Psoas muscle (tissue), 8 donors: ENCODE measurements at places on chromosomes 5 and 9. TPM values are rescaled to one million over a fixed set of nuclear protein-coding genes. Genes with fewer than 3 reads are reported as not detected.

- DNase-seq: no peak
Measured at GRCh38 chr9:86867804-86868313, 79.4 kb downstream of the GAS1 start.

DNA sequence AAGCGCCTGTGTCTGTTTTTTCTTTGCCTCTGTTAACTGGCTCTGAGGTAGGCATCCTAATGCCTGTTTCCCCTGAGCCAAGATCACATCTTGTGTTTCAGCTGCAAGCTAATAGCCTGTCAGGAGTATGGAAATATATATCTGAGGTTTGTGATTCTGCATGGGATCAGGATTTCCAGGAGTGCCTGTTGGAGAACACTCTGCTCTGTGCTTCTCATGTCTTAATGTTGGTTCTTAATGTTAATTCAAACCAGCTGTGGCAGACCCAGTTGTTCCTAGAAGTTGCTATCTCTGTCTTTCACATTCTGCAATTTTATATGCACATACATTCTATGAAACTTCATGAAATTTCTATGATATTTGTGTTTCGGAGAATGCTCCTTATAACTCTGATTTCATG, 72.1 kb downstream of the PGM5 start:
- DNase-seq: no peak

The OR1J4 gene
- not detected for total RNA-seq

The OTULIN gene
- 17.0 TPM for total RNA-seq

DNA sequence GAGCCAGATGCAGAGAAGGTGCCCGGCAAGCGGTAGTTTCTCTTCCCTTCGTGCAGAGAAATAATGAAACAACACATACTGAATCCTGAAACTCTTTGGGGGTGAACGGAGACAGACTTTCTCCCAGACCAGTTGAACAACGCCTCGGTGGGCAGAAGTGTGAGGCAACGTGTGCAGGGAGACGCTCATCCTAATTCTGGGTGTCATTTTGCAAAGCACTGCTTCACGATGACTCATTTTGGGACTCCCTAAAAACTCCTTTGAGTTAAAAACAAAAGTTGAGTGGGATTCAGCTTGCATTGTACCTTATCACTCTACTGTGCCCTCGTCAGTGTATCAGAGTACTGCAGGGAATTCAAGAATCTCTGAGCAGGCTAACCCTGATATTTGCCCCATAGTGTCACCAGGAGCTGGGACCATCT, 3.5 kb upstream of the NEK6 start:
- no peak for DNase-seq

- no peak for DNase-seq
Measured at GRCh38 chr5:23389291-23390101, 117.9 kb upstream of the PRDM9 start.

The CNTNAP3B gene
- total RNA-seq: 1.3 TPM

GRCh38 chr5:43000111-43000840, 39.8 kb downstream of the ANXA2R start:
- no peak for DNase-seq

DNA sequence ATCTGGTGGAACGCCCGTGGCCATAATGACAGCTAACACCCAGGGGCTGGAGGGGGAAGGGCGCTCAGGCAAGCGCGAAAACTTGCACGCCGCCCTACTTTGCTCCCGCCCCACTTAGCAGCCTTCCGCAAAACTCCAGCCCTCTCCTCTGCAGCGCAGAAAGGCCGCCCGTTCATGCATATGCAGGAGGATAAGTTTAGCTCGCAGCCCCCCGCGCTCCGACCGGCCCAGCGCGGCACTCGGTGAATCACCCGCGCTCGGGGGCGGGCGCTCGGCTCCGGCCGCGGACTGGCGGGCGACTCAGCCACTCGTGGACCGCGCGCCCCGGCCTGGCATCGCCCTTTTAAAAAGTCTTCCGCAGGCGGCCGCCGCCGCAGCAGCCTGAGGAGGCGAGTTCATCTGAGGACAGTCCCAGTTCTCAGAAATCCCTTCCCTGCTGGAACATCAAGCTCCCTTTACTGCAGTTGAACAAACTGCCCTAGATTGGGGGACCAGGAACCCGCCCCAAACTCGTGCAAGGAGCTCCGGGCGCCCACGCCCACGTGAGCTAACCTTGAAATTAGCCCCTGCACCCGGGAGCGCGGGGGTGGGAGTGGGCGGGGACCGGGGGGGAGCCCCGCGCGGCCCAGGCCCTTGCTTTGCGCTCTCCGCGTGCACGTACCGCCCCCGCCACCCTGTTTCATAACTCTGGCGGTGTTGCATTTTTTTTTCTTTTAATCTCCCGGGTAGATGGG, 4.5 kb upstream of the KLF9 start:
- peak; percentile 99 for DNase-seq

The UNC5A gene
- 0.10 TPM for total RNA-seq

DNA sequence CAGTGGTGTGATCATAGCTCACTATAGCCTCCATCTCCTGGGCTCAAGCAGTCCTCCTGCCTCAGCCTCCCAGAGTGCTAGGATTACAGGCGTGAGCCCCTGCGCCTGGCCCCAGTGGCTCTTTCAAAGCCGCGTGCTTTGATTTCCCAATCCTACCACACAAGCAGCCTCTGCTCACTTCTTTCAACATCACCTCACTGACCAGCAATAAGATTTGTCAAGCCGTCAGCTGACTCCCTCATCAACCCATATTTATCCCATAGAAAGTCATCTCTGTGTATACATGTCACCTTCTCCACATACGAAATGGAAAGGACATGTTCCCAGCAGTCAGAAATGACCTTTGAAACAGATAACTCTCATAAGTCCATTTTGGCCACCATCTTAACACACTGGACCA, 26.0 kb downstream of the SLC31A2 start:
- DNase-seq: no peak

The RLN2 gene
- total RNA-seq: not detected

GRCh38 chr5:137273511-137273910, 225.6 kb downstream of the SPOCK1 start:
- no peak for DNase-seq

GRCh38 chr9:129247285-129248153, 69.5 kb upstream of the IER5L start:
- peak; percentile 24 for DNase-seq

The HRH2 gene
- total RNA-seq: 7.0 TPM

DNA sequence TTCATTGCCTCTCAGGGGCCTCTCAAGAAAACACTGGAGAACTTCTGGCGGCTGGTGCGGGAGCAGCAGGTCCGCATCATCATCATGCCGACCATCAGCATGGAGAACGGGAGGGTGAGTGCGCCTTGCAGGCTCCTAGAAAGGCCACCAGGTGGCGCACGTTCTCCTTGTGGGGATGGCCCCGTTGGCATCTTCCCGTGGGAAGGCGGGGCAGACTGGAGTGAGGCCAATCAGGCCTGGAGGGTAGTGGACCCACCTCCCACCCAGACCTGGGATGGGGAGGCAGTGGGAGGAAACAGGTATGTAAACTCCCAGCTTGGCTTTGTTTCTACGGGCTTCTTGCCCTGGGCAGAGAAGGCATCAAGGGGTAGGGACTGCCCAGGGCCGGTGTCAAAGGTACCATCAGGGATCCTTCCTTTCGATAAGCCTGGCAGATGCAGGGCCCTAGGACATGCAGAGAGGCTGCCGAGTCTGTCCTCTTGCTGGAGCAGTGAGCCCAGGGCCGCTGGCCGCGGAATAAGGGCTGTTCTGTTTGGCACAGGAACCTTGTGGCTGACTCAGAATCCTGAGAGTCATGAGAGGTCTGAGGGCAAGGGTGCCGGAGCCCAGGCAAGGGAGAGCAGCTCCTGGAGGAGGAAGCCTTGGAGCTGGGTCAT, 18.9 kb upstream of the SPTLC1 start:
- DNase-seq: peak; percentile 74

DNA sequence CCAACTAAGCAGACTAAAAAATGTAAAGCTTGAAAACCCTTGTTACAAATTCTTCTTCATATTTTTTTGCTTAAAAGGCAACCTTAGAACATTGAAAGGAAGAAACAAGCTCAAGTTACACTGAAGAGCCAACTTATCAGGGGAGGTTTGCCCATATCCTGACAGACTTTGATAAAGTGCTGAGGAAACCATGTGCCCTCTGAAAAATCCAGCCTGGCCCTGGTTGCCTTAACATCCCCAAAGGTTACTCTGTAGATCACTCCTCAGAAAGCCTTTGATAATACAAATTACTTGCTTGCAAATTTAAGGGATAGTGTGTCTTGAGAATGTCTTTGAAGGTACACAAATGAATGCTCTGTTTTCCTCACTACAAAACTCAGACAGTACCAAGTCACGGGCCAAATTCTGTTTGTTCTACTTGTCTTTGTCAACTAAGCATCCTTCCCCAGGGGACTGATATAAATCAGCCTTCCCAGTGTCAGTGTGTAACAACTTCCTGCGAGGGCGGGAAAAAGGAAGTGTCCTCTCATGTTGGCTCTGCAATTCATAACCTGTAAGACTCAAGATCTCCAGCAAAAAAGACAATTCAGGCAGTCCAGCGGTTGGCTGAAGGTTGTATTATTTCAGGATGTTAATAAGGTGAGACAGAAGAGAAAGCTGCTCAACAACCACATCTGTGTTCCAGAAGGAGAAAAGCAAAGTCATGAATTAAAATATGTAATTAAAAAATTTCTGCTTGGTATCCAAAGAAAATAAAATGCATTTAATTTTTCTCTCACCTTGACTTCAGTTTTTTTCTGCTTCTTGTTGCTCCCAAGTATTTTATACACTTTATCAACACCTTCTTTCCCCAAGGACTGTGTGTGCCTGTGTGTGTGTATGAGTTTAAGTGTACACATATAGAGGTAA, 199.9 kb downstream of the PIK3R1 start:
- no peak for DNase-seq

GRCh38 chr5:76836181-76836580, 13.6 kb upstream of the S100Z start:
- no peak for DNase-seq

GRCh38 chr9:2657427-2657826, 35.8 kb downstream of the VLDLR start:
- DNase-seq: no peak

- no peak for DNase-seq
Measured at GRCh38 chr9:24257726-24258125, 288.0 kb downstream of the IZUMO3 start.

GRCh38 chr5:80834710-80835109, 125.5 kb upstream of the RASGRF2 start:
- no peak for DNase-seq

DNA sequence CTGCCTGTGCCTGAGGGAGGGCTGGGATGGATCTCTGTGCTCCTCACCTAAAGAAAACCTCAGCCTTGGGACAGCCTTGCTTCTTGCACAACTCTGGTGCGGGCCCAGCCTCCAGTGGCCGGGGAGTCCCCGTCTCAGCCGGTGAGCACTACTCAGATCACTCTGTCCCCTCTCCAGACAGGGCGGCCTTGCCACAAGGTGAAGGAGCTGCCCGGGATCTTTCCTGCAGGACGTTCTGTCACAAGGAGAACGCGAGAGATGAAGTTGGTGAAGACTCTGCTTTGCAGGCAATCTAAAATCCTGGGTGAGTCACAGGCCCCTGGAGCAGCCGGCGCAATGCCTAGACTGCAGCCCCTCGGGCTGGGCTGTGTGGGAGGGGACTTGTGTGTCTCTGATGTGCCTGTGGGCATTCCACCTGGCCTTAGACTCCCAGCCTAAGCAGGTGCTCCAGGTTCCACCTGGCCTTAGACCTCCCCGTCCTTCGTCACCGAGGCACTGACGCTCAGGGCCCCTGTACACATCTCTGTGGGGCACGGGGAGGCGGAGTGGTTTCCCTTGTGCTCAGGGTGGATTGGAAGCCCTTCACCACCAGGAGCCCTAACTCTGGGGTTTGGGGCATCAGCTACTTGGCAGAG, 15.2 kb upstream of the IRX4 start:
- DNase-seq: peak; percentile 44

The SV2C gene
- total RNA-seq: not detected

The MLANA gene
- not detected for total RNA-seq

- DNase-seq: peak; percentile 92
Measured at GRCh38 chr9:35882263-35882848, 12.2 kb upstream of the OR13J1 start.

The PCDHGB3 gene
- 1.3 TPM for total RNA-seq

DNA sequence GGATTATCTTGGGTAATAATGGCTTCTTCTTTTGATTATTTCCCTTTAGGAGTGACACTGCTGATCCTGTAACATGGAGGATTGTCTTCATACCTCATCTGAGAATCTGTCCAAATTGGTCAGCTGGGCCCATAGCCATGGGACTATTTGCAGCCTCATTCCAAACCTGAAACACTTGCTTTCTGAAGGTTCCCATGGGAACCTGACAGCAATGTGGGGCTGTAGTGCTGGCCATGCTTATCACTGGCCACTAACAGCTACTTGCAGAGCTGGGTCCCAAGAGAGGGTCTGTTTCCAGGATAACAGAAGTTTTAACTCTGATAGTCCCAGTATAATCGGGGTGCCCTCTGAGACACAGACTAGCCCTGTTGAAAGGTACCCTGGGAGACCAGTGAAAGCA, 87.4 kb downstream of the KIAA1958 start:
- no peak for DNase-seq

DNA sequence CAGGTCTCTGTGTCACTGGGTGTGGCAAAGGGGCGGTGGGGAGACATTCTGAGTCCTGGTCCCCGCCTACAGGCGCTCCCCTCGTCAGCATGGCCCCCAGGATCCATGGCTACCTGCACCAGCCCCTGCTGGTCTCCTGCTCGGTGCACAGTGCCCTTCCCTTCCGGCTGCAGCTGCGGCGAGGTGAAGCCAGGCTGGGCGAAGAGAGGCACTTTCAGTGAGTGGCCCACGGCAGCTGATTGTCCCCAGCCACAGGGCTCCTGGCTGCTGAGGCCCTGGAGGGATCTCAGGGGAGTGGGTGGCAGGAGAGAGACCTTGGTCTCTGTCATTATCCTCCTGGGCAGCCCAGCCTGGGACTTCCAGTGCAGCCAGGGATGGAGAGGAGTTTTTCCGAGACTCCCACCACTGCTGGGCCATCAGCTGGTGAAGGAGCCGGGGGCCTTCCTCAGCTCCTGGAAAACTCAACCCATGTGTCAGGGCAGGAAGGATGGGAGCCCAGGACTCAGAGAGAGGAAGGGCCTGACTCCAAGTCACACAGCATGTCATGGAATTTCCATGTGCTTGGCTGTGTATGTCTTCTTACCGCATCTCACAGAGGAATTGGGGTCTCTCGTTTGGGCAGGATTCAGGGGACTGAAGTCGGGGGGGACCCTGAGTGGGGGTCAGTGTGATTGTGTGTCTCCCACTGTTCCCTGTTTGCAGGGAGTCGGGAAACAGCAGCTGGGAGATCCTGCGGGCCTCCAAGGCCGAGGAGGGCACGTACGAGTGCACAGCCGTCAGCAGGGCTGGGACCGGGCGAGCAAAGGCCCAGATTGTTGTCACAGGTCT, 37.4 kb downstream of the HMCN2 start:
- DNase-seq: peak; percentile 40

DNA sequence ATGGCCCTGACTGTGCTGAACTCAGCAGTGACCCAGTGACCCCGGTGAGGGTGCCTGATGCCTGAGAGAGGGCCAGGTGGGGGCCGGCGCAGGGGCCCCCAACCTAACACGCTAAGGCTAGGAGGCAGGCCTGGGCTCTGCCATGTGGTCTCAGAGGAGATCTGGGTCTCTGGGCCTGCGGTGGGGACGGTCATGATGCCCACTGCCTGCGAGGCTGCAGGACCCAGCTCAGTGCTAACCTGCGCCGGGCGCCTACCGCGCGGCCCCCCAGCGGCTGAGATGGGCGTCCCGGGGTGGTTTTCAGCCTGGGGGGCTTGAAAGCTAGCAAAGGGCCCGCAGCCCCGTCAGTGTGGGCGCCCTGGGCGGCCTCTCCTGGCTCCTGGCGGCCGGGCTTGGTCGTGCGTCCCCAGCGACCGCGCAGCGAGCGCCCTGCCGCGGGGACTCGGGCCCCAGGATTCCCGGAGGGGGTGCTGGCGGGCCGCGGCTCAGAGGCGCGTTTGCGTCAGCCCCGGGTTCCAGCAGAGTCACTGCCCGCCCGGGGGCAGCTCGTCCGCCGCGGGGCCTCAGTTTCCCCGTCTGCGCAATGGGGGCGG, 2.5 kb downstream of the EGFL7 start:
- DNase-seq: no peak

The OGN gene
- 0.95 TPM for total RNA-seq
